ENCODE measurements at places on chromosomes 1 and 21. TPM values are rescaled to one million over a fixed set of nuclear protein-coding genes. Genes with fewer than 3 reads are reported as not detected.
A peak's percentile ranks its signal among the peaks of the same experiment; 100 is the strongest.

TTC39A gene
- total RNA-seq: 42.1 TPM

DNA sequence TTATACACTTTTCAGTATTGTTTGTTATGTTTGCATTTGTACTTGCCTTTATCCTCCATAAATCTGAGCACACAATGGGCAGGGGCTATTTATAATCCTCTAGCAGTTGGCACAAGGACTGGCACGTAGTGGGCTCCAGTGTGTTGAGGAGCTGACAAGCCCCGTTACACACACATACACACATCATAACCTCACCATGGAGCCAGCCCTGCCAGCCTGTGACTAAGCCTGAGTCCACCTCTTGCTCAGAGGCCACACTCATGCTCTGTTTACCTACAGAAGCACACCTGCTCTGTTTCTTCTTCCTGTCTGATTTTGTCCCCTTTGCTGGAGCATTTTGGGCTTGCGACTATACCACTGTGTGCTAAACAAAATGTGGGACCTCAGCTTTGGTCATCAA is 64.5 kb upstream of the SPATA6 start:
- no peak for DNase-seq
- no peaks in the 10 kb centered on the region for H3K36me3 ChIP-seq
- no peaks in the 10 kb centered on the region for H3K4me1 ChIP-seq
- no peak overlapping the region for H3K4me3 ChIP-seq
- no peak overlapping the region for H3K27ac ChIP-seq
- H3K27me3 ChIP-seq: no peaks in the 10 kb centered on the region

DNA sequence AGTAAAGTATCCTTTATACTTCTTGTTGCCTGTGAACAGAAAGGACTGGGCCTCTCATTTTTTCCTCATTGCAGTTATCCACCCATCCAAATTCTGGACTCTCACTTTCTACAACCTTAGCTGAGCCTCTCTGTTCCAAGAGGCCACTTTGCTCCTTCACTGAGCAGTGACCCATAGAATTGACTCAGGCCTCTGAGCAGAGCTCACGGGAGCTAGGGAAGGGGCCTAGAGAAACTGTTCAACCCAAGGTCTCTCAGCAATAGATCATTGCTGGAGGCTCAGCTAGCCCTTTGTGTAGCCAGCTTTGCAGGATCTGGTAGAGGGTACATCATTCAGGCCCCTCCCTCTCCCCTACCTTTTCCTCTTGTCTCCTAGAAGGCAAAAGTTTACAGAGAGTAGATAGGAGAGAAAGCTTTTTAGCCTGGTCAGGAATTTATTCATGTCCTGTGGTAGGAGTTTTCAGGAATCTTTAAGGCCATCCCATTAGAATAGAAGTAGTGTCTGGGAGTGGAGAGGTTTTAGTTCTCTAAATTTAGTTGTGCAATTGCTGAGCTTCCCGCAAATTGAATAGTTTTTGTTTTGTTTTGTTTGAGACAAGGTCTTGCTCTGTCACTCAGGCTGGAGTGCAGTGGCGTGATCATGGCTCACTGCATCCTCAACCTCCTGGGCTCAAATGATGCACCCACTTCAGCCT is 6.7 kb downstream of the INTS3 start:
- H3K27me3 ChIP-seq: no peaks in the 10 kb centered on the region
- no peak overlapping the region for H3K4me3 ChIP-seq
- peaks cover 9% of the 10 kb centered on the region for H3K36me3 ChIP-seq
- peak overlapping the region; percentile 67 for H3K27ac ChIP-seq
- H3K4me1 ChIP-seq: peaks cover 20% of the 10 kb centered on the region

ZFP69 gene
- 2.8 TPM for total RNA-seq

MANEAL gene
- 6.9 TPM for total RNA-seq

TNFRSF1B gene
- 62.4 TPM for total RNA-seq

DNA sequence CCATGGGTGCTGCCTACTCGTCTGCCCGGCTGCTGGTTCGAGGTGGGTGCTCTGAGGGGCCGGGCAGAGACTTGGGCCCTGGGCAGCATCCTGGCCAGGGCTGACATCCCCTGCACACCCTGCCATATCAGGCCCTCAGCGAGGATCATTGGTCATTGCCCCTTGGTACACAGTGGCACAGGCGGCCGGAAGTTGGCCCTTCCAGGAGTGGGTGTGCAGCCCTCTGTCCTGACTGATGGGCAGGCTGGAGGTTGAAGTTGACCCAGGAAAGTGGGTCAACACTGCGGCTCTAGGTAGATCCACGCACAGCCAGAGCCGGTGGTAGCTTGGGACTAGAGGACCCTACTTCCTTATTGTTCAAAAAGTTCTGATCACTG is 72.9 kb downstream of the TRIM11 start:
- no peaks in the 10 kb centered on the region for H3K27me3 ChIP-seq
- peaks cover 8% of the 10 kb centered on the region for H3K36me3 ChIP-seq
- no peak overlapping the region for H3K4me3 ChIP-seq
- no peak overlapping the region for H3K27ac ChIP-seq
- no peaks in the 10 kb centered on the region for H3K4me1 ChIP-seq

PGLYRP4 gene
- total RNA-seq: not detected

LMOD1 gene
- 38.3 TPM for total RNA-seq

- peaks cover 4% of the 10 kb centered on the region for H3K4me1 ChIP-seq
- H3K36me3 ChIP-seq: no peaks in the 10 kb centered on the region
- no peak overlapping the region for H3K4me3 ChIP-seq
- H3K27ac ChIP-seq: no peak overlapping the region
- H3K27me3 ChIP-seq: no peaks in the 10 kb centered on the region
Observed at GRCh38 chr1:150772326-150772725, 6.7 kb upstream of the CTSS start.

DNA sequence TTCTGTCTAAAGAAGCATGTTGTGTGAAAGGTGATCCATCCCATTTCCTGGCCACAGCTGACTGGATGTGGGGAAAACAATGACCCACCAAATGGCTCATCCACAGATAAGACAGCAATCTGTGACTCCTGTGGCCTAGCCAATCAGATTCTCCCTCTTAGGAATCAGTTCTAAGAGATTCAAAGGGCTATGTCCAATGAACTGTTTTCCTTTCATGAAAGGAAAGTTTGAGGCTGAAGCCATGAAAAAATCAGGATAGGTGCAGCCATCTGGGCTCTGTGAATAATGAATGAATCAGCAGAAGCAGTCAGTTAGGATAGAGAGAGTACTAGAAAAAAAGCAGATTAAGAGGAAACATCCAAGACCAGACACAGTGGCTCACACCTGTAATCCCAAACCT is 164.7 kb downstream of the NRIP1 start:
- no peak overlapping the region for H3K4me3 ChIP-seq
- H3K27me3 ChIP-seq: no peaks in the 10 kb centered on the region
- H3K27ac ChIP-seq: no peak overlapping the region

DNA sequence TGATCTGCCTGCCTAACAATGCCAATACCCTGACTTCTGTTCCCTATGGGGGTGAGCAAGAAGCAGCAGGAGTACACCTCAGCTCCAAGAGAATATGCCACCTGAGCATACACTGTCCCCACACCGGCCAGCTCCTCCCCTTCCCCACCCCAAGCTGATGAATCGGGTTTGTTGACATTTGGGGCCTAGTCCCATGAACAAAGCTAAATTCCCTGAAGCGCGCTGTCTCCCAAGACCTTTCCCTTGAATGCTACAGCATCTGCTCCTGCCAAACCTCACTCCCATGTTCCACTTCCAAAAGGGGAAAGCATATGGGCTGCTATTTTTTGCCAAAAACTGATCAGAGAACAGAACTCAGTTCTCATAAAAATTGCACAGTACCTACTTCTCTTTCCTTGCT is 220.4 kb upstream of the CAMK1G start:
- no peaks in the 10 kb centered on the region for H3K4me1 ChIP-seq
- H3K27me3 ChIP-seq: no peaks in the 10 kb centered on the region
- H3K36me3 ChIP-seq: no peaks in the 10 kb centered on the region
- H3K4me3 ChIP-seq: no peak overlapping the region

DNA sequence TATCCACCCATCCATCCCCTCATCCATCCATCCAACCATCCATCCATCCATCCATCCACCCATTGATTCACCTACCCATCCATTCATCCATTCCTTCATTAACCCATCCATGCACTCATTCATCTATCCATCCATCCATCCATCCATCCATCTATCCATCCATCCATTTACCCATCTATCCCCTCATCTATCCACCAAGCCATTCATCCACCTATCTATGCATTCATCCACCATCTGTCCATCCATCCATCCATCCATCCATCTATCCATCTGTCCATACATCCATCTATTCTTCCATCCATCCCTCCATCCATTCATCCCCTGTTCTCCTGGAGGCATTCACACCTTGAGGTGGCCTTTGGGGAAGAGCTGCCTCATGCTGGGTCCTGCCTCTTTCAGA is 107.0 kb downstream of the PRDM16 start:
- H3K27ac ChIP-seq: no peak overlapping the region
- H3K4me3 ChIP-seq: no peak overlapping the region
- peaks cover 28% of the 10 kb centered on the region for H3K4me1 ChIP-seq

GRCh38 chr1:190738317-190738716 is 260.7 kb upstream of the BRINP3 start:
- no peaks in the 10 kb centered on the region for H3K36me3 ChIP-seq
- H3K4me1 ChIP-seq: no peaks in the 10 kb centered on the region
- DNase-seq: no peak
- H3K27ac ChIP-seq: no peak overlapping the region
- no peak overlapping the region for H3K4me3 ChIP-seq

DNA sequence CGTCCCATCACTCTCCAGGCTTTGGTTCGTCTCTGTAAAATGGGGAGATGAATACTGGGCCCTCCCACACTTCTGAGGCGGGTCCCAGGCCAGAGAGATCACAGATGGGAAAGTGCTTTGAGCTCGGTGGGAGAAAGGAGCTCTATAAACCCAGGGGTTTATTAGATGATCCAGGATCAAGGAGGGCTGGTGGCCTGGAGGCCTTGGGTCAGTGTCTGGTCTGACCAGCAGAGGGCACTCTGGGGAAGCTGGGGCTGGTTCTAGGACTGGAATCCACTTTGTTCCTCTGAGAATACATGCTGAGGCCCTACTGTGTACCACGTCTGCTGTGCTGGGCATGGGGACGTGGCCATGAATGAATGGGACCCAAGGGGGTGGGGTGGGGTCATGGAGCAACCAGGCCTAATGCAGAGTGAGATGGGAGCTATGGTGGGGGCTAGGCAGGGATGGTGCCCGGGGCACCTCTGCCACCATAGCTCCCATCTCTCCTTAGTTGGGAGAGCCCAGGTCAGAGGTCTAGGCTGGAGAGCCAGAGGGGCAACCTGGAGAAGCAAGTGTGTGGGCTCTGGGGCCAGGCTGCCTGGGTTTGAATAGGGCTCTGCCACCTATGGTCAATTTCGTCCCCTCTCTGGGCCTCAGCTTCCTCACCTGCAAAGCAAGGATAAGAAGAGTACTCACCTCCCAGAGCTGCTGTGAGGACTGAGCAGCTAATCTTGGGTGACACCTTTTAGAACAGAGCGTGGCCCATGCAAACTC is 9.0 kb upstream of the FAM131C start:
- no peaks in the 10 kb centered on the region for H3K36me3 ChIP-seq
- no peaks in the 10 kb centered on the region for H3K27me3 ChIP-seq
- peaks cover 11% of the 10 kb centered on the region for H3K4me1 ChIP-seq
- peak; percentile 83 for DNase-seq

DNA sequence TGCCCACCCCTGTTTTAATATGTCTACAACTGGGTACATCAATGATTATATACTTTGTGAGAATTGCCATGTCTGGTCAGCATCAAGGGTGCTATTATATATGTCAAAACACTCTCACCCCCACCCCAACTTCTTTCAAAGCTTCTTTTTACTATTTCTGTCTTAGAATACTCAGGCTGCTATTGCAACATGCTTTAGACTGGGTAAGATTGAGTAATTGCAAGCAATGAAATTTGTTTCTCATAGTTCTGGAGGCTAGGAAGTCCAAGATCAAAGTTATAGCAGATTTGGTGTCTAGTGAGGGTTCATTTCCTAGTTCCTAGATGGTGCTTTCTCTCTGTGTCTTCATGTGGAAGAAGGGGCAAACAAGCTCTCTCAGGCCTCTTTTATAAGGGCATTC is 100.5 kb upstream of the KCNK1 start:
- H3K4me1 ChIP-seq: no peaks in the 10 kb centered on the region
- H3K27me3 ChIP-seq: no peaks in the 10 kb centered on the region
- no peak overlapping the region for H3K4me3 ChIP-seq
- H3K36me3 ChIP-seq: no peaks in the 10 kb centered on the region
- H3K27ac ChIP-seq: no peak overlapping the region

- no peak overlapping the region for H3K27ac ChIP-seq
- no peak overlapping the region for H3K4me3 ChIP-seq
- H3K4me1 ChIP-seq: no peaks in the 10 kb centered on the region
- no peak for DNase-seq
- no peaks in the 10 kb centered on the region for H3K36me3 ChIP-seq
Observed at GRCh38 chr1:60765204-60765603, 317.2 kb upstream of the NFIA start.

DNA sequence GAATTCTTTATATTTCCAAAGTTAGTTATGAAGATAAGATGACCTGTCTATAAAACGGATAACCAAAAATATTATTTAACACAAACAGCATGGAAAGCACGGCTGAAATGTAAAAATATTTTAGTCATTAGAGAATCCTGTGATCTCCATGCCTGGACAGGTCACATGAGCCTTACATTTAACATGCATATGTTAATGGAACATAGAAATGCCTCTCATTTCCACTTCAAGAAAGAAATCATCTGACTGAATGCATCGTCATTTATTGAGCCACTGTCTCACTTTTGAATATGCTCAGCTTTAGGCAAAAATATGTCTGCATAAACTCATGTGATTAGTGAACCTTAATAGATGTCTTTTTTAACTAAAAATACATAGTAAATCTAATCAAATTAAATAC is 115.5 kb upstream of the COL24A1 start:
- DNase-seq: no peak
- H3K4me3 ChIP-seq: no peak overlapping the region
- no peaks in the 10 kb centered on the region for H3K27me3 ChIP-seq
- H3K27ac ChIP-seq: no peak overlapping the region

UTS2 gene
- total RNA-seq: not detected

GRCh38 chr1:234963180-234963903 is 165.3 kb downstream of the TOMM20 start:
- H3K4me3 ChIP-seq: no peak overlapping the region
- H3K4me1 ChIP-seq: peaks cover 65% of the 10 kb centered on the region
- no peaks in the 10 kb centered on the region for H3K36me3 ChIP-seq
- DNase-seq: peak; percentile 92
- no peaks in the 10 kb centered on the region for H3K27me3 ChIP-seq

C1orf141 gene
- total RNA-seq: not detected

Measured in upper lobe of right lung (tissue), 1 donor.